ENCODE measurements at places on chromosomes 13 and 19.

- no peak for DNase-seq
These were observed 71.4 kb upstream of the CLDN10 start for GRCh38 chr13:95480791-95481780.

GRCh38 chr19:2512523-2513431 is 36.9 kb downstream of the GADD45B start:
- no peak for DNase-seq

DNA sequence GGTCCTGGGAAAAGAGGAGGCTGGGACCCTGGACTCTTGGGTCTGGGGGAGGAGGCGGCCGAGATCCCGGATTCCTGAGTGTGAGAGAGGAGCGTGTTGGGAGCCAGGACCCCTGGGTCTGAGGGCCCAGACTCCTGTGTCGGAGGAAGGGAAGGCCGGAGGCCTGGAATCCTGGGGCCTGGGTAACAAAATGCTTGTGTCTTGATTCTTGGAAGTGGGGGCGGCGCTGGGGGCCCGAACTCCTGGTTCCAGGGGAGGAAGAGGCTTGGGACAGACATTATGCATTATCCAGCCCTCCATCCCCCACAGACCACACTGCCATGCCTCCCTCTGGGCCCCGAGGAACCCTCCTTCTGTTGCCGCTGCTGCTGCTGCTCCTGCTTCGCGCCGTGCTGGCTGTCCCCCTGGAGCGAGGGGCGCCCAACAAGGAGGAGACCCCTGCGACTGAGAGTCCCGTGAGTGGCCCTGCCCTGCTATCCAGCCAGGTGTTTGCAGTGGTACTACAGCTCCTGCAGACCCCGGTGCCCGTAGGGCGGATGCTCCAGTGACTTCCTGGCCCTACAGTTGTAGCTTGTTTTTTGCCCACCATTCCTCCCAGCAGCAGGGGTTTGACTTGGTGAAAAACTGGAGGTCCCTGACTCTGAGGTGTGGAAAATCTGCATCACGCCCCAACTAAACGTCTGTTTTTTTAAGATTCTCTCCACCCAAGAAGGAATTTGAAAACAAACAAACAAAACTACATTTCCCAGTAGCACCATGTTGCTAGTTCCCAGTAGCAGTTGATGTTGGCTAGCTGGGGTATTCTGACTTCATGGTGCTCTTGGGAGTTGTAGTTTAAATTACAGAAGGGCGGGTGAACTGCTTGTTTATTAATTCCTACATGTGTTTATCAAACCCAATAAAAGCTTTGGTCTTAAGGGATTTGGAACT is 630 bp downstream of the NUCB1 start:
- DNase-seq = peak; percentile 36

DNA sequence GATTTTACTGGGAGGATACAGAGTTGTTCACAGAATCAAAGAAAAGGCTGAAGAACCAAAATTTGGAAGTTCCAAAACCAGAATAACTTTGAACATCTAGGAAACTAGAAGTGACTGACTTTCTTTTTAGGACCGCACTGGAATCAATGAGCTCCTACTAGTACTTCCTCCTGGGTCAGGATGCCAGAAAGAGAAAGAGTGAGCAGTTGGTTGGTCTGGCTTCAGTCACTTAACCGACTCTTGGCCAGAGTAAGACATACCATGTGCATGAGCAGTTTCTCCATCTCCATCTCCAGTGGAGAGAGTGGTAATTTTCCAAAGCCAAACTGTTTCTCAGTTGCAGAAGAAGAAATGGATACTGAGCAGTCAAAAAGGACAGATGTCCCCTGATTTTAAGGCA is 27.1 kb upstream of the MTUS2 start:
- no peak for DNase-seq

DNA sequence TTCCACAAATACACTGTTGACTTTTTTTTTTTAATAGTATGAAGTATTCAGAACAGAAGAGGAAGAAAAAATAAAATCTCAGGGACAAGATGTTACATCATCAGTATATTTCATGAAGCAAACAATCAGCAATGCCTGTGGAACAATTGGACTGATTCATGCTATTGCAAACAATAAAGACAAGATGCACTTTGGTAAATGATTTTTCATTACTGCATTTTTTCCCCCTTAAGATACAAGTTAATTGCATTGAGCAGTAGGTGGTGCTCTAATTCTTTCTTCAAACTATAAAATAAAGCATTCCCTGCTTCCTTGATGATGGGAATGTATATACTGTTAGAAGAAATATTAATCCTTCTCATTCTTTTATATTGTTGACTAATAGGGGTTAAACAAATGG is 17.1 kb downstream of the UCHL3 start:
- DNase-seq = peak; percentile 12

DNA sequence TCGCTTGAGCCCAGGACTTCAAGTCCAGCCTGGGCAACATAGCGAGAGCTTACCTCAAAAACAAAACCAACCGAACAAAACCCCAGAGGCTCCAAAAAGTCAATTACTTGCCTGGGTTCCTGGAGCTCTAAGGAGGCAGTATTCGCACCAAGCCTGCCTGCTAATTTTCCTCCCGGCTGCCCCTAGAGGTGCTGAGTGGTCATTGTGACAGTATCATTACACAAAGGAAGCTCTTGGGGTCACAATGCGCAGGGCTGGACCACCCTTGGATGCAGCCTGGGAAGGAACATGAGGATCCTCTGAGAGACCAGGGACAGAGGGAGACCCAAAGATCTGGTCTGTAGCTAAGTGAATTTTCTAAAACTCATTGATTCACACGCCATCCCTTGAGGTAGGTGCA is 8.5 kb upstream of the PEX11G start:
- DNase-seq = no peak

DNA sequence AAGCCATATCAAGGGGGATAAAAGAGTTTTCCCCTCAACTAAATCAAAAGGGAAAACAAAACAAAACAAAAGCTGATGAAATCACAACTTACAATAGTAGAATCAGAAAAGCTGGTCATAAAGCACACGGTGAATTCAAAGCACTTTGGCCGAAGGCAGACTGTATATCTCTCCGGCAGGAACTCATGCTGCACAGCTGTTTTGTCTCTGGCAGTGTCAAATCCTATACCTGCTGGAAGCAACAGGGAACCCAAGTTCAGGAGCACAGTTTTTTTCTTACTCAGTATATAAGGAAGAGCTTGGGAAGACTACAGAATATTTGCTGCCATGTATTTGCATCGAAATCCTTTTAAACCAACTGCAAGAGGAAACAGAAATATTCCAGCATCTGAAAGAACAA is 213.7 kb downstream of the RFC3 start:
- DNase-seq = no peak

DNA sequence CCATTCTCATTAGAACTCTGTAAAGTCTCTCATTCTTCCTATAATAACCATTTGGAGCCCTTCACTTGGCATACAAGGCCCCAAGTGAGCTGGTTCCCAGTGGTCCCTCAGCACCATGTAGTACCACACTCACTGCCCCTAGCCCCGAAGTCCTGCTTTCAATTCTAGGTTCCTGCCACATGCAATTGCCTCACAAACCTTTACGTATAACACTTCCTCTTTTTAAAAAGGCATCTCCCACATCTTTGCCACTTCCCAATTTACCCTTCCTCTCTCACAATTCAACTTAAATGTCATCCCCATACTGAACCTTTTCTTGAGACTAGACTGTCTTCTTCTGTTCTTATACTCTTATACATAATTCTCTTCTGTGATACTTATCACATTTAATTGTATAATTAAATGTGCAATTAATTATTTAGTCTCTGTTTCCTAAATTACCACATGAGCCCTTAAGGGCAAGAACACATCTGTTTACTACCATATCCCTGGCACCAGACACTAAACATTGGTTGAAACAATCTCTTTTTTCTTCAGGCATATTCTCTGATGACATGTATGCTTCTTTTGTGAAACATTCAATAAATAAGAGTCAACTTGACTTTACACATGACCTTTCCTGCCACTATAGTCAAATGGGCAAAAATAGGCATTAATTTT is 304.0 kb downstream of the SPRY2 start:
- no peak for DNase-seq

DNA sequence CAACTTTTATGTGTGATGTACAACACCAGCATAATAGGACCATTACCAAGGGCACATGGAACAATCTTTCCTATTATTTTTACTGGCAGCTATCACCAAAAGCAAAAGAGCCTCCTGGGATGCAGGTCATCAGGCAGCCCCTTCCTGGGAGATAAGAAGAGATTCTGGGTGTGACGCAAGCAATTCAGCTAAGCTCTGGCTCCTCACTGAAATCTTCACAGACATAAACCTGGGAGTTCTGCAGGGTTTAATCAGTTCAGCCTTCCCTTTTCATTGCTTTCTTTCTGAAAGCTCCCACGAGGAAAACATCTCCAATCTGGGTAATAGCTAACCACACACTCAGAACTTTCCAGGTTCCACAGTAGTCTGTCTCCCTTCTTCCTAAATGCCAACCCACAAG is 341.1 kb downstream of the ENOX1 start:
- no peak for DNase-seq

- DNase-seq = no peak
These were observed 28.4 kb downstream of the SAE1 start for GRCh38 chr19:47158879-47159503.

- DNase-seq = no peak
These were observed 9.2 kb downstream of the ONECUT3 start for GRCh38 chr19:1762243-1763117.

DNA sequence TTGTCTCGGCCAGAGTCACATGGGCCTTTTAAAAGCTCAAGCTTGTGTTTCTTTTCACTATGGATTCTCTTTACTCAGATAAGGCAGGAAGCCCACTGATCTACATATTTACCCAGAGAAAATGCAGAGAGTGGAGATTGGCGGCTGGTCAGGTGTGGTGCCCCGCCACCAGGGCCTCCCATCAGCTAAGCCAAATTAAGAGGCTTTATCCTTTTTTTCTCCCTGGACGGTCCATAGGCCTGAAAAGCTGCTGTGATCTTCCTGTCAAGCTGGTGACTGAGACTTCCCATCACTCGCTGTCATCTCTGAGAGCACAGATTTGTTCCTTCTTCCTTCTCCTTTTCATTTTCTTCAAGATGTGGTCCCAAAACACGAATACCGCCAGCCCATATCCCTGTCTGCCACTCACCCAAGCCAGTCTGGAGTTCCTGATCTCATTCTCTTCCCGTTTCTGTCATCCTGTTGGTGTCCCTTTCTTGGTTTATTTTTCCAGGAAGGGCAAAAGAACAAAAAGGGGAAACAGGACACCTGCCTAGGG is 1.9 kb downstream of the SAFB start:
- peak; percentile 12 for DNase-seq

GRCh38 chr13:109941951-109942350 is 155.6 kb upstream of the IRS2 start:
- DNase-seq = no peak

All from dermis microvascular lymphatic vessel endothelial cell (primary cell).